ENCODE measurements at places on chromosomes 2 and 18. TPM values are rescaled to one million over a fixed set of nuclear protein-coding genes. Genes with fewer than 3 reads are reported as not detected.

The UGGT1 gene
- total RNA-seq: 50.3 TPM

DNA sequence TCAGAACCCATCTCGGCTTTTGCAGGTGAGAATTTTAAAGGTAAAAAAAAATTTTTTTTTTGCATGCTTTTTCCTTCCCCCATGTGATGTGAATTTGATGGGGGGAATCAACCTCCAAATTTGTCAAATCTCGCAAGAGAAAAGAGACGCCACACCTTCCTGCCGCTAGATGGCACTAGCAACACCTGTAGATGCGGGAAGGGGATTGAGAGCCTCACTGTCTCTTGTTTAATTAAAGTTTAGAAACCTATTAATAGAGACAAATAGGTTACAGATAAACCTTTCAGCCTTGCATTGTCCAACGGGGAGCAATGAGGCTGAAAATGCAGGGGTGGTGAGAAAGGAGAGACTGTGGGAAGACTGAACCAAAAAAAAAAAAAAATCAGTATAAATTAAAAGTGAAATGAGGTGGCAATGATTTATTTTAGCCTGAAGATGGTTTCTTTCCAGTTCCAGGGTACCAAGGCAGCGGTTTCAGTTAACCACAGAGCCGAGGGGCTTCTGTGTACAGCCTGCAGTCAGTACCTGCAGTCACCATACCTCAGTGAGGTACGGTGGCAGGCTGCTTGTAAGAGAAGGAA is 84.6 kb downstream of the NRP2 start:
- no peak for DNase-seq

DNA sequence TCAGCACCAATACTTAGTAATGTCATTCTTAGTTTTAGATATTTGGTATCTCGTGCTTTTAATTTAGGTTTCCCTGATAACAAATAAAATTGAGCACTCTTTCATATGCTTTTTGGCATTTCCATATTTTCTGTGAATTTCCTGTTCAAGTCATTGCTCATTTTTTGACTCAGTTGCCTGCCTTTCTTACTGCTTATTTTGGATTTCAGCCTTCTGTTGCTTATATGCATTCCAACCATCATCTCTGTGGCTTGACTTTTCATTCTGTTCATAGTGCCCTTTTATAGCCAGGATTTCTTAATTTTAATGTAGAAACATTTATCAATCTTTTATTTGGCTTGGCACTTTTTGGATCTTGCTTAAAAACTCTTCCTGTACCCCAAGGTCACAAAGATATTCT is 14.5 kb upstream of the KIF3C start:
- no peak for DNase-seq

DNA sequence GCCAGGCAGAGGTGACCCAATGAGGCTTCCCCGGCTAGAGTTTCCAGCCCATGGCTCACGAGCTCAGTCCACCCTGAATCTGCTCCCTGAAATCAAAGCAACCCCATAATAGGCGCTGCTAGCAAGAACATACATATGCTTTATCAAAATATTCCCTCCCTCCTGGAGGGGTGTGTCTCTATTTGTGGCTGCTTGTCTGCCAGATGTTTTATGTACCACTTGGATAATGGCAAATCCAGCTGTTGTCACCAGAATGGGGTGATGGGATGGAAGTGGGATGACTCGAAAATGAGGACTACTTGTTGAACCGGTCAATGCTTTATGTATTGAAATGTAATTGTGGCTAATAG is 152.0 kb downstream of the GALNT14 start:
- DNase-seq: no peak

The VAMP5 gene
- 70.3 TPM for total RNA-seq

Measured in mesenteric fat pad (tissue), 1 donor.